M059J (cell line): ENCODE measurements at places on chromosomes 5 and 9.

DNA sequence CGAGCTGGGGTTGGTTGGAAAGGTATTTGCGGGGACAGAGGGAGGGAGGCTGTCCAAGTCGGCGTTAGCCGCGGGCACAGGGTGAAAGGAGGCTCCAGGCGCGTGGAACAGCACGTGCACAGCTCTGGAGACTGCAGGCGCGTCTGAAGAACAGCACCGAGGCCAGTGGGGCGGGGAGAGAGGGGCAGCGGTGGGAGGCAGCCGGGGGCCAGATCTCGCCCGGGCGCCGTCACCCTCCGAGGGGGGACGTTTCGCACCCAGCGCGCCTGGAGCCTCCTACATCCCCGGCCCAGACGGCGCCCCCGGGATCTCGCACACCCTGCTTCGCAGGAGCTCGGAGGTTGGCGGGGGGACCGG is 79.6 kb downstream of the NTNG2 start:
- no peak for DNase-seq

DNA sequence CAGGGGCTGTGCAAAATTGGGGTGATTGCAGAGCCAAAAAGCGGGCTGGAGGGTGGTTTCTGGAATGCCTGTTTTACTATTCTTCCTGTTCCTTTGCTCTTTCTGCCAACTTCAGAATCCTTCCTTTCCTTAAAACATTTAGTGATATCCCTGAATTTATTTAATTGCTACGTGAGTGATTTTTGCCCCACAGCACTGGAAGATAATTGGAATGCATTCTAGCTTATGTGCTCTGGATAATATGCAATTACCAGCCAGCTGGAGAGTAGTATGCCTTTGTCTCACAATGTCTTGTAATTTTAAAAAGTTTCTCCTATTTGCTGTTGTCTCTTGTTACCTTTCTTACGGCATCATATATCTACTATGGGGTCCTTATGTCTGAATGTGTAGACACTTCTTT is 115.8 kb downstream of the SMARCA2 start:
- DNase-seq: no peak

DNA sequence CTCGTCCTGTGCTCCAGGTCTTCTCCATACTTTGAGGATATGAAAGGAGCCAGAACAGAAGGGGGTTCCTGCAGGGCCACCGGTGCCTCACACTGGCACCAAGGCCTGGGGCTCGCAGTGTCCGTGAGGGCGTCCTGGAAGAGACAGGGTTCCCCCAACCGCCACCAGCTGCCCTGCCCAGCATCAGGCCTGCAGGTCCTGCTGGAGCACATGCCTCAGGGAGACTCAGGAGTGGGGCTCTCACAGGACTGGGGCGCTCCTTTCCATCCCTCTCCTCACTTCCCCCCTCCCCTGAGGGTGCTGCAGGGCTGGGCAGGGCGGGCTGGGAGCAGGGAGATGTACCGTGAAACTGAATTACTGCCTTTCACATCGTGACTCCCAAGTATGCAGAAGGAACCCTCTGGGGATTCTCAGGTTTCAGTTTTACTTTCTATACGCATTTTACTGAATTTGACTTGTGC is 31.7 kb downstream of the CEP72 start:
- DNase-seq: no peak

GRCh38 chr9:18331310-18331684 is 142.7 kb upstream of the ADAMTSL1 start:
- no peak for DNase-seq

DNA sequence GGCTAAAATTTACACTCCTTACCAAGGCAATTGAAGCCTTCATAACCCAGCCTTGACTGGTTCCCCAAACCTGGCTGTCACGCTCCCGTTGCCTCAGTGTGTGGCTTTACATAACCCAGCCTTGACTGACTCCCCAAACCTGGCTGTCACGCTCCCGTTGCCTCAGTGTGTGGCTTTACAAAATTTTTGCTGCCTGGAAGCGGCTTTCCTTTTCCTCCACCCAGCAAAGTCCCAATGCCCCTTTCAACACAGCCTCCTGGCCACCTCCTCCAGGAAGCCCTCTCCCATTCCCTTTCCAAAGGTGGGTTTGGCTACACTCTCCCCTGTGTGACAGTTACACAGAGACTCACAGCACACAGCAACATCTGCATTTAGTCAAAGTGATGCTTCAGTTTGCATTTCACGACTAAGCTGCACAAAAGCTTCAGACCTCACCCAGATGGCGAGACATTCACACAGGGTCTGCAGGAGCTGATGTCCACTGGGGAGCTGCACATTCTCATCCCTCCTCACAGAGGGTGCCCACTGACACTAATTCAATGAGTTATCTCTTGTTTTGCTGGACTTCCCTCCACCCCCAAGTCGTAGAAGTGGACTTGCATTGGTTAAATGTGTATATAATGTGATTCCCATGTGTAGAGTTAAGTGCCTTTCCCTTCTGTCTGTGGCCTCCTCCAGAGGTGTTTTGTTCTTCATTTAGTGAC is 156.6 kb upstream of the PHYKPL start:
- DNase-seq: no peak

GRCh38 chr9:87406543-87407166 is 91.0 kb upstream of the DAPK1 start:
- no peak for DNase-seq

DNA sequence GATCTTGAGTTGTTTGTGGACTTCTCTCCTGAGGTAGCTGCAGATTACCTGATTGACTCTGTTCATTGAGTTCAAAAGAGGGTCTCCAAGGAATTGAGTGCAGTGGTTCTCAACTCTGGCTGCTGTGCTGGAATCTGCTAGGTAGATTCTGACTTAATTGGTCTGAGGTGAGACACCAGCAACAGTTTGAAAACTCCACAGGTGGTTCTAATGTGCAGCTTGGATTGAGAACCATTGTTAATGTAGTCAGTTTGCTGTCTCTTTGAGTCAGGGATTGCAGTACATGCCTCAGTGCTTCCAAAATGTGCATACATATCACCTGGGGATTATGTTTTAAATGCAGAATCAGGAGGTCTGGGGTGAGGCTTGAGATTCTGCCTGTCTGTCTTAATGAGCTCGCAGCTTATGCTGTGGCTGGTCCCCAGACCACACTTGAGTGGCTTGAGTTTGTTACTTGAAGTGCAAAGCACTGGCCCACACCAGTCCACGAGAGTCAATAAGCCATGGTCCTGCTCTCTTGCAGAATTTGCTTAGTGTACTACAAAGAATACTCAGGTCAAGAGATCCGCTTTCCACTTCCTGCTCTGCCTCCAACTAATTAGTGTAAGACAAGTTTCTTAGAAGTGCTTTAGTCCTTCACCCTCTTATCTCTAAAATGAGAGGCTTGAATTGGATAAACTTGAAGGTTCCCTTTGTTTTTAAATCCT is 82.3 kb downstream of the ATG10 start:
- no peak for DNase-seq
